Activated CD4-positive, CD25-positive, alpha-beta regulatory T cell (primary cell): ENCODE measurements at places on chromosomes 16 and 17.

DNA sequence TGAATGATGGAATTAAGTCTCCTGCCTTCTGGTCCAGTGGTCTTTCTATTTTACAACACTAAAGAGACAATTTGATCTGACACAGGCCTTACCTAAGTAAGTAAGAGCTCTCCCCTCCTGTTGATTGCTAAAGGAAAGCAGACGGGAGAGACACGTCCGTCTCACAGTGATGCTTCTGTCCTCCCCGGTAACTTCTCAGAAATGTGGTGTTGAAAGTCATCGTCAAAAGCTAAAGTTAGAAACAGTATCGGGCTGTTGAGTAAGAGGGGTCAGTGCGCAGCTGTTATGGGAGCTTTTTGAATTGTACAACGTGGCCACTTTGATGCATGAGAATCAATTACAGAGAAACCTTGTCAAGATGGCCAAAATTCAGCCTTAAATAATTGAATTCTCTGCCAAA, 1.9 kb upstream of the RBFOX1 start:
- DNase-seq = no peak

DNA sequence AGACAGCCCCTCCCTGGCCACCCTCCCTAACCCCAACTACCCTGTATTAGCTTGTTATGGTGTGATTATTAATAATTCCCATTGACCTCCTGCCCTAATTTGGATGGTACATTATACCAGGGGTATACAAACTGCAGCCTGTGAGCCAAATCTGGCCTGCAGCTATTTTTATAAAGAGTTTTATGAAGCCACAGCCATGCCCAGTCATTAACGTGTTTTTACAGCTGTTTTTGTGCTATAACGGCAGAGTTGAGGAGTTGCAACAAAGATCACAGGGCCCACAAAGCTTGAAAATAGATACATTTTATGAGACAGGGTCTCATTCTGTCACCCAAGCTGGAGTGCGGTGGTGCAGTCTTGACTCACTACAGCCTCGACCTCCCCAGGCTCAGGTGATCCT, 6.0 kb downstream of the METTL22 start:
- no peak for DNase-seq

DNA sequence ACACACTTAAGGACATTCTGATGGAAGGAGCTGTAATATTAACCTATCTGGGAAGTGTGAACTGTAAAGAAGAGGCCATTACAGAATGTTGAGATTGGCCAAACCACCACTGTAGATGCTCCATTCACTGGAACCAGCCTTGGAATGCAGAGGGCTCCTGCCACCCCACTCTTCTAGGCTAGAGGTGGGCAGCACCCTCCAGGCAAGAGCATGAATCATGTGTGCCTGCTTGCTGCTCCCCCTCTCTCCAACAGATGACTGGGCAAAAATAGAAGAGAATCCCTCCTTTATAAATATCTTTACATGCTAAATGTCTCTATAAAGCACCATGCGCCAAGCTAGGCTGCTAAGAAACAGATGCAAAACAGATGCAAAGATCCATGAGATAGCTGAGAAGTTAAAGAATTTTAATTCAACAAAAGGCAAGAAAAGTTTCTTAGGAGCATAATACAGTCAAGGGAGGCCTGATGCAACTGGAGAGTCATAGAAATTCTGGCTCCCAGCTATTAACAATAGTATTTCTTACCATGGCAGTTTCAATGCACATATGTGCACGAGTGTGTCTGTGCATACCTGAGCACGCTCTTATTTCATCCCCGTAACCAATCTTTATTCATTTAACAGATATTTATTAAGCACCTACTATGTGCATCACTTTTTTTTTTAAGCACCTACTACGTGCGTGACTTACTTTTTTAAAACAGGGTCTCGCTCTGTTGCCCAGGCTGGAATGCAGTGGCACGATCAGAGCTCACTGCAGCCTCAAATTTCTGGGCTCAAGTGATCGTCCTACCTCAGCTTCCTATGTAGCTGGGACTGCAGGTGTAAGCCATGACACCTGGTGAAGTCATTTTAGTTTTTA, 53.6 kb downstream of the GRIN2A start:
- no peak for DNase-seq

DNA sequence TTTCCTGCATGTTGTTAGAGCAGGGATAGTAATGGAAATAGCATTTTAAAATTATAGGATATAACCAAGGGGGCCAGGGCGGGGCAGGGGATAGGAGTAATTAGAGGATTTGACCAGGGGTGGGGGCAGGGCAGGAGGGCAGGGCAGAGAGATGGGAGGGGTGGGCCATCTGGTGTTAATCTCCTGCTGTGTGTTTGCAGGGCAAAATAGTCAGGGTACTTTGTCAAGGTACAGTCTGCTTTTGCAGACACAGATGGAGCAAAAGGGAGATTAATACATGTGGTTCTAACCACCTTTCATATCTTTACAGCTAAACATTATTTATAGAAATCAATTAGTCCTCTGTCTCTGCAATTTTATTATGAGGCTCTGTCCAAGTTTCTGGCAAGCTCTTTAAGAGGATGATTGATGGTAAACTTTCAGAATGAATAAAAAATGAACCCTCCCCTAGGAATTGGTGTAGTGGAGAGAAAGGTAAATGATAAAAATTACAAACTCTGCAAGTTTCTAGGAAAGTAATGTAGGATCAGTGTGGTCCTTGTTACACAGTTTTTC, 6.6 kb downstream of the ANKFN1 start:
- no peak for DNase-seq

- DNase-seq = no peak
Observed at GRCh38 chr17:13355054-13355453, 246.7 kb downstream of the HS3ST3A1 start.

DNA sequence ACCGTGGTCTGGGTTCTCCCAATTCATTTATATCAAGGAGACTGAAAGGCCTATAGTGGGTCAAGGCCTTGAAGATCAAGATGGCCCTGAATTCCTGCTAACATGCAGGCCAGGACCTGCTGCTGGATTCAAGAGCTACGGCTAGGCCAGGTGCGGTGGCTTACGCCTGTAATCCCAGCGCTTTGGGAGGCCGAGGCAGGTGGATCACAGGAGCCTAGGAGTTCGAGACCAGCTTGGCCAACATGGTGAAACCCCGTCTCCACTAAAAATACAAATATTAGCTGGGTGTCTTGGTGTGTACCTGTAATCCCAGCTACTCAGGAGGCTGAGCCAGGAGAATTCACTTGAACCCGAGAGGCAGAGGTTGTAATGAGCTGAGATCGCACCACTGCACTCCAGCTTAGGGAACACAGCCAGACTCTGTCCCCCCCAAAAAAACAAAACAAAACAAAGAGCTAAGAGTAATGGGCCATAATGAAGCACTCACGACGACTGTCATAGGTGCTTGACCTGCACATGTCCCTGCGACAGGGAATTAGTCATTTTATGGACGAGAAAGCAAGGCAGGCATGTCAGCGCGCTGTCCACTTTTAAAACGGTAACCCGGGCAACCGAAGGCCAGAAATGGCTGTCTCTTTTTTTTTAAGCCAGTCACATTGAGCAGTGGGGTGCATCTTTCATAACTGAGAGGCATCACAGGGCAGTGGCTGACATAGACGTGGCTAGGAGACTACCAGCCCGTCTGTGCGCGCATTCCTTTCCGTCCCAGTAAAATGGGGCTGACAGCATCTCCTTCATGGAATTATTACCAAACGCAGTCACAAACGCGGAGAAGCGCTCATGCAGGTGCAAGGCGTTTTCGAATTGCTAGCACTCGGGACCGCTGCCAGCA, 1.0 kb upstream of the FBRS start:
- no peak for DNase-seq

DNA sequence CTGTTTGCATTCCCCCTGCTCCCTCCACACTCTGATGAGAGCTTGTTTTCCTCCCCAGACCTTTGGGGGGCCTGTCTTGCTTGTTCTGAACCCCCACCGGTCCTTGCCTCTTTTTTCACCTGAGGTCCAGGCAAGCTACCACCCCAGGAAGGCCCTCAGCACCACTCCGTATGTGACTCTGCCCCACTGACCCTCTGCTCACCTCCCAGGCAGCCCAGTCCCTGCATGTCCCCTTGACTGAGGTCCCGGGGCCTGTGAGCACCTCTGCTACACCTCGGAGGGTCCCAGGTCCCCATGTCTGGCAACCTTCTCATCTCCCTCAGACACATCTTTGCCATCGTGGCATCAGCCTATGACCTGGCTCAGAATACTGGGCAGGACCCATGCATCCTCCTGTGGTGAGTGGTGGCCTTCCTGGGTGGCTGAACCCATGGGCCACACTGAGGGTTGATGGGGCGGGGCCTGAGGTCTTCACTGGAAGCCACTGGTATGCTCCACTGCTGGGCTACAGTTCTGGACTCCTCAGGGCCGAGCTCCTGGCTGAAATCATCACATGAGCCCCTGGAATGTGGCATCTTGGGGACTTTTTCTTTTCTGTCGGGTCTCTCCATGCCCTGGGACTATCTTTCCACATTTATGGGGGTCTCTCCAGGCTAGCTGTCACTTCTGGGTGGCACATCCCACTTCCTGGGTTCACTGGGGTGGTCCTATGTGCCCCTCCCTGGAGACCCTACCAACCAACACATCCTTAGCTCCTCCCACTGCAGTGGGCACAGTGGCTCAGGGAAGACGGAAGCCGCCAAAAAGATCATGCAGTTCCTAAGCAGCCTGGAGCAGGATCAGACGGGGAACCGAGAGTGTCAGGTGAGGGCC, 3.5 kb downstream of the MYO15B start:
- DNase-seq = no peak

- no peak for DNase-seq
Observed at GRCh38 chr16:69925311-69925710, 25.8 kb upstream of the CLEC18A start.

- no peak for DNase-seq
Observed at GRCh38 chr16:66940236-66940635, 4.9 kb downstream of the CES2 start.

- no peak for DNase-seq
Observed at GRCh38 chr16:90070440-90070839, 6.7 kb downstream of the PRDM7 start.

DNA sequence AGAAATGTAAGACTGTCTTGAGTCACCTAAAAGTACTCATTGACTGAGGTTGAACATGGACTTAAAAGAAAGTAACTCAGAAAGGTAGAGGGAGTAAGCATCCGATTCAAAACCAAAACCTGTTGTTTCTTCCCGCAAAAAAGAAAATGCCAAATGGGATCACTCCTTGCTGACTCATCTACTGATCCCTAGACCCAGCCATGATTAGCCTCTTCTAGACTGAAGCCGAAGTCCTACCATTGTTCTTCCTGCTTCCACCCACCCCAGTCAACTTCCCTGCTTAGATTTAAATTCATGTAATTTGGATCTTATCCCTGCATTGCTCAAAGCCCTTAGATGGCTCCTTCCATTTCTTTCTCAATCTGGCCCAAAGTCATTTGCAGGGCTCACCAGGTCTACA, 760.5 kb upstream of the SOX9 start:
- no peak for DNase-seq

DNA sequence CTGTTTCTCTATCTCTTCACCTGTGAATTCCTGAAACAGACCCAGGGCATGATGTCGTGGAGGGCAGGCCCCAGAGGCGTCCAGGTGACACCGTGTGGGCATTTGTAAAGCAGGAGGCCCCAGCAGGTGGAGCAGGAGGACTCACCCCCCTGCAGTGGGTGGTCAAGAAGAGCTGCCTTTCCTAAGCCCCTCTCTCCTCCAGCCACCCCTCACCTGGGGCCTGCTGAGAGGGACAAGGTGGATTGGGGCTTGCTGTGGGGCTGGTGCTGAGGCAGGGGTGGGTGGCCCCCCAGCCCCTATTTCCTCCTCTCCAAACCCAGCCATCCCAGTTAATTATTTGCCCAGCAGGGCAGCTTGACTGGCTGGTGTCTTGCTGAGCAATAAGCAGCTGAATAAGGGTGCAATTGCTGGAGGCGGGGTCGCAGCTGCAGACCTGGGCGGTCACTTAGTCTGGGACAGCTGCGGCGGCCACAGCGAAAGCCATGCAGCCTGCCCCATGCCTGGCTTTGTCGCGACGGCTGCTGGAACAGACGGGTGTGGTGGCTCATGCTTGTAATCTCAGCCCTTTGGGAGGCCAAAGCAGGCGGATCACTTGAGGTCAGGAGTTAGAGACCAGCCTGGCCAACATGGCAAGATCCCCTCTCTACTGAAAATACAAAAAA, 56.4 kb downstream of the JPH3 start:
- DNase-seq = no peak

- no peak for DNase-seq
Observed at GRCh38 chr16:9264067-9264466, 172.6 kb downstream of the HAPSTR1 start.

- no peak for DNase-seq
Observed at GRCh38 chr17:72205357-72205756, 84.5 kb downstream of the SOX9 start.

DNA sequence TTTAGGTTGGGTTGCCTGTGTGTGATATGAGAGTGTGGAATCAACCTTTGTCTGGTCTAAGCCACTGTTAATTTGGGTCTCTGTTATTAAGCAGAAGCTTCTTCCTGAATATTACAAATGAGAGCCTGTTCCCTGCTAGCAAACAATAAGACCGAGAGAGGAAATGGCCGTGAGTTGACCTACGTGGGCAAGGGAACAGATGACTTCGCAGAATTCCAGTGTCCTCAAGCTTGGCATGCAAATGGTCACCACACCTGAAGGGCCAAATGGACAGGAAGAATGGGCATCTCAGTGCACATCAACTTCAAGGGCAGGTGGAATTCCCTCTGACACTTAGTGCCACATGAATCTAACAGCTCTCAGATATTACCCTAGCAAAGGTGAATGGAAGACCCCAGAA, 250.8 kb upstream of the FOXF1 start:
- DNase-seq = no peak
